ENCODE measurements at places on chromosomes 13 and 19.

DNA sequence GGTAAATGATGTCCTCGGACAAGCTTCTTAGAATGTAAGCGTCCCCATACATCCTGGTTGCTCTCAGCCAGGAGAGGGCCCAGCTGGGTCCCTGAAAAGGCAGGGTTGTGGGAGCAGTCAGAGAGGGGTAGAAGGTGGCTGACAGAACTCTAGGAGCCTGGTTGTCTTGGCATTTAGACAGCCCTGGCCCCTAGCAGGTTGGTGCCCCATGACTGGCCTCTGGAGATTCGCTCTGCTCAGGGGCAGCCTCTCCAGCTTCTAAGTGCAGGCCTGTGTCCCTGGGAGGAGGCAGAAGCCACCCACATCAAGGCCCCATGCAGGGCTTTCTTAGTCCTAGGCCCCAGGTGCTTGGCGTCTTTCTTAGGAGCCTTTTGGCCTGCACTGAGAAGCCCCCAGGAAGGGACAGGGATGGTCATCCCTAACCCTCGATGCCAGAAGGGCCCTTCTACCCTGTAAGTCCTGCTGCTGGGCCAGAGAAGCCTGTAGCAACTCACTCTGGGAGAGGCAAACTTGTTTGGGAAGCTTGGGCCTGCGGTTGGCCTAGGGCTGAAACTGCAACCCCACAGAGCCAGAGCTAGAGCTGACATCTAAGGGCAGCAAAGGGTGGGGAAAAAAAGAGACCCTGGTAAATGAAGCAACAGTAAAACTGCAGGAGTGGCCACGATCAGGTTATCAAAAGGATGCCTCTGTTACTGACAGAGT lies 2.8 kb upstream of the CDX2 start:
- no peak for DNase-seq

- DNase-seq, result no peak
Observed at GRCh38 chr13:113307491-113307890, 10.5 kb downstream of the LAMP1 start.

DNA sequence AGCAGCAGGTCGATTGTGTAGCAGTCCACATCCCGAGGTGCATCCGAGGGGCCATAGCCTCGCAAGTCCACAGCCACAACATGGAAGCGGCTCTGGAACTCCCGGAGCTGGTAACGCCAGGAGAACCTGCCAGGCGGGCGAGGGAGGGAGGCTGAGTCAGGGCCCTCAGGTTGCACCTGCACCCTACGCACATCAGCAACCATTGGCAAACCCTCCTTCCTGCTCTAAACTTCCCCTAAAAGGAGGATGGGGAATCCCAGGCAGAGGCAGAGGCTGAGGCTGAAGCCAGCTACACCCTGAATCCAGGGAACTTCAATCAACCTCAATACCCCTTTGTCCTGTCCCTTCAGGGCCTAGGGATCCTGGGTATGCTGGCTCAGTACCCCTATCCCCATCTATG lies 977 bp downstream of the EPHX3 start:
- DNase-seq, result no peak

GRCh38 chr19:45161738-45162607 lies 1.2 kb upstream of the NKPD1 start:
- no peak for DNase-seq

GRCh38 chr19:12090807-12091206 lies 26.3 kb downstream of the ZNF844 start:
- peak; percentile 53 for DNase-seq

- no peak for DNase-seq
Observed at GRCh38 chr13:19759669-19760068, 23.1 kb downstream of the PSPC1 start.

DNA sequence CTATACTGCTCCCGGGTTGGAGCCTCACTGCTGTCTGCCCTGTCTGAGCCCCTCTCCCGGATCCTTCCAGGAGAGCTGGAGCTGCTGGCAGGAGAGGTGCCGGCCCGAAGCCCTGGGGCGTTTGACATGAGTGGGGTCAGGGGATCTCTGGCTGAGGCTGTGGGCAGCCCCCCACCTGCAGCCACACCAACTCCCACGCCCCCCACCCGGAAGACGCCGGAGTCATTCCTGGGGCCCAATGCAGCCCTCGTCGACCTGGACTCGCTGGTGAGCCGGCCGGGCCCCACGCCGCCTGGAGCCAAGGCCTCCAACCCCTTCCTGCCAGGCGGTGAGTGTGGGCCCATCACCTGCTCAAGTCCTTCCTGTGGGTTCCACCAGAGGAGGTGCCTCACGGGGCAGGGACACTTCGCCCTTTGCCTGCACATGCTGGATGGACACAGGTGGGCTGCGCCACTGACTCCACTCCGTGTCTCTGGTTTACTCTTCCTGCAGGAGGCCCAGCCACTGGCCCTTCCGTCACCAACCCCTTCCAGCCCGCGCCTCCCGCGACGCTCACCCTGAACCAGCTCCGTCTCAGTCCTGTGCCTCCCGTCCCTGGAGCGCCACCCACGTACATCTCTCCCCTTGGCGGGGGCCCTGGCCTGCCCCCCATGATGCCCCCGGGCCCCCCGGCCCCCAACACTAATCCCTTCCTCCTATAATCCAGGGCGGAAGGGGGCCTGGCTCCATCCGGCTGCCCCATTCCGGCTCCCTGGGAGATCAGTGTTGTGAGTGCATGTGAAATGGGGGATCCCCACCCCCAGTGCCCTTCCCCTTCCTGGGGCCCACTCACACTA lies 19.8 kb downstream of the EPN1 start:
- no peak for DNase-seq
